ENCODE measurements at places on chromosomes 5 and 9. TPM values are rescaled to one million over a fixed set of nuclear protein-coding genes. Genes with fewer than 3 reads are reported as not detected.

Gene LRRC14B
- total RNA-seq, result not detected

Gene CNTNAP3
- total RNA-seq, result 7.4 TPM

Gene ACTBL2
- total RNA-seq, result not detected

- DNase-seq, result no peak
Observed at GRCh38 chr9:137253717-137254623, 1.2 kb upstream of the NELFB start.

DNA sequence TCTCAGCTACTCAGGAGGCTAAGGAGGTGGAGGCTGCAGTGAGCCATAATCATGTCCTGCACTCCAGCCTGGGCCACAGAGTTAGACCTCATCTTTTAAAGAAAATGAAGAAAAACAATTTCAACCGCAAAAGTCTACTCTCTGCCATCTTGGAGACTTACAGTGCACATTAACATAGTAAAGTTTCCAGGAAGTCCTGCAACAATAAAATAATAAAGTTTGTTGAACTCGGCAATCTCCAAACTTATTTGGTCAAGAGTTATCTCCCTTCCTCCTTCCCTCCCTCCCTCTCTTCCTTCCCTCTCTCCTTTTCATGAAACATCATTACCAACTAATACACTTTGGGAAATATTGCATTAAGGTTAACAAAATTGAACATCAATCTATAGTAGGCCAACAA is 94.1 kb upstream of the JAK2 start:
- no peak for DNase-seq

Data from lower lobe of right lung (tissue), 2 donors.